ENCODE measurements at places on chromosomes 7 and 10.

- DNase-seq = no peak
Measured at GRCh38 chr7:434891-435629, 84.6 kb downstream of the PDGFA start.

GRCh38 chr7:40192036-40192435 is 57.2 kb downstream of the SUGCT start:
- peak; percentile 87 for DNase-seq

DNA sequence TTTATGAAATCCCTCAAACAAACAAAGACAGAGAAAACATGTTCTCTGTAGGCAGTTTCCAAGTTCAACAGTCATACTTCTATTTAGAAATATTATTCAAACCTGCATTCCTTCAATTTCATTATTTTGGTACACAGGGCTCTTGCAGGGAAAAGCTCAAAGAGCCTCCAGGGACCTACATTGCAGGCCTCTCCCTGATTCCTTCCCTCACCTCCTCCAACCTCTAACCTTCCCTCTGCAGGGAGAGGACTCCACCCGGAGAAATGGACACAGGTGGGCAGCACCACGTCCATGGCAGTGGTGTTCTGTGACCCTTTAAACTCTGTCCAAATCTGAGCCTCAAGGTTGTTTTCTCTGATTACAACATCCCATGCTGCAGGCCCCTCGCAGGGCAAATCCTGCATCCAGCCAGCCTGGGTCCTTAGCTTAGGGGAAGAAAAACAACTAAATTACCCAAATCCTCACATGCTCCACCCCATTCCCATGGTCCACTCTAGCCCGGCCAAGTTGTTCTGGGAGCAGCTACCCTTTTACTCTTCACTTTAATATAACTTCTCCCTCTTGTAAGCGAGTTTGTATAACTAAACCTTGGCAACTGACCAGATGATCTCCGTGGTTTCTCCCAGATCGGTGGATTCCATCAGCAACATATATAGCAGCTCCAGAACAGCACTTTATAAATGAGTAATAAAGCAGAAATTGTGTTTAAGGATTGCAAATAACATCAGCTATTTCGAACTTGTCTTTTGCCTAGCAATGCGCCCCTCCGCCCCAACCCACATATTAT is 129.8 kb downstream of the CUBN start:
- DNase-seq = peak; percentile 26

GRCh38 chr7:7803715-7804178 is 85.3 kb upstream of the RPA3 start:
- DNase-seq = no peak

GRCh38 chr10:20922451-20922850 is 25.3 kb upstream of the NEBL start:
- DNase-seq = no peak

DNA sequence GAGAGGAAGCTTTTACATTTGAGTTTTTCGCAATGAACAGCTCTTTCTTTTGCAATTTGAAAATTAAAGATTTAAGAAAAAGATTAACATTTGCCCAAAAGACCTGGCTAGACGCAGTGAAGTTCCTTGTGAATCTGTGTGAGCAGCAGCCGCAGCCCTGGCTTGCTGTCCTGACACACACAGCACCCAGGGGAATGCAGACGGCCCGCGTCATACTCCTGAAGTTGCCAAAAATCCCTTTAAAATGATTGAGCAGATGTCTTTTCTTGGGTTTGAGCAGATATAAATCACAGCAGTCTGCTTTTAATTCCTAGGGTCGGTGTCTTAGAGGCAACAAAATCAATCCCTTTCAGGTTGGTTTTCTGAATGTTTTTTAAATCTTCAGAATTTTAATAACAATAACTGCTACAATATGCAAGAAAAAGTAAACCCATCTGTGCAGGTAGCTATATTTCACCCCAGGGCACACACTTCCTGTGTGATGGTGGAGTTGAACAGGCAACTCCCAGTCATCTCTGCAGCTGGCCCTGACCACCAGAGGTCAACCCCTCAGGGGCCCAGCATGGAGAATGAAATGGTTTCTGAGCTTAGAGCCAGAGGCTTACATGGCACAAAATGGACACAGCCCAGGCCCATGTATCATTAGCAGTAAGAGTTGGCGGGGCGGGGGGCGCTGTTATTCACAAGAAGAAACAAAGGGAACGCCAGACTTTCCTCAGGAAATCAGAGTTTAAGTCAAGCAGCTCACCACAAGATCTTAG is 32.2 kb upstream of the TRIL start:
- peak; percentile 83 for DNase-seq

- no peak for DNase-seq
Measured at GRCh38 chr7:10571759-10572158, 401.9 kb upstream of the PHF14 start.

DNA sequence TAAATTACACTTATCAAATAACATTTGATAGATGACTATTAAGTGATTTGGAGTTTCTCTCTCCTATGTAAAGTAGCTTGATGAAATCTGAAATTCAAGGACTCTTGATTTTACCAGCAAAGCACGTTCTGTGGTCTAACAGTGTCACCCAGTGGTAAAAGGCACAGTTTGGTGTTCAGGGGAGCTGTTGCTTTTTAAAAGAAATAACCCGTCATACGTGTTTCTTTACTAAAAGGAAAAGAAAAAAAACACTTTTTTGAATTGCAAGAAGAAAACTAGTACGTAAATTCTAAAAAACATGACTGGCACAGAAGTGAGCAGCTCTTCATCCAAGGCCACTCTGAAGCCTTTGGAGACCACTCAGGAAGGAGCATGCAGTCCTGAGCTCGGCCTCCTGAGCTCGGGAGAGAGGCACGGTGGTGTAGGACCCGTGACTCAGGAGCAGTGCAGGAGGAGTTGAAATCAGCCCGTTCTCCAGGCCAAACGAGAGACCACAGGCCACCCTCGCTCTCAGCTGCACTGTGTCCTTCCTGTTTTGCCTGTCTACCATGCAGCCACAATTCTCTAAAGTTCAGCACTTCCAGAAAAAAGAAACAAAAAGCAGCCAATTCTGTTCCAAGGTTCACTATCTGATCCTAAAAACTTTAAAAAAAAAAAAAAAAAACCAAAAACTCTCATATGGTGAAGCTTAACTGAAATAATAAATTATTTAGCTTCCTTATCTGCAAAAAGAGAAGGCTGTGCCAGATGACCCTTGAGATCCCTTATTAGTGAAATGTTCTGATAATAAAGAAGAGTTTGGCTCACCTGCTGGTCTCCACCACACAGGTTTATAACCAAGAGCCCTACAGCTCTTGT is 212.6 kb upstream of the FRMD4A start:
- peak; percentile 20 for DNase-seq

- DNase-seq = no peak
Measured at GRCh38 chr10:36533316-36533715, 592.1 kb upstream of the ANKRD30A start.

DNA sequence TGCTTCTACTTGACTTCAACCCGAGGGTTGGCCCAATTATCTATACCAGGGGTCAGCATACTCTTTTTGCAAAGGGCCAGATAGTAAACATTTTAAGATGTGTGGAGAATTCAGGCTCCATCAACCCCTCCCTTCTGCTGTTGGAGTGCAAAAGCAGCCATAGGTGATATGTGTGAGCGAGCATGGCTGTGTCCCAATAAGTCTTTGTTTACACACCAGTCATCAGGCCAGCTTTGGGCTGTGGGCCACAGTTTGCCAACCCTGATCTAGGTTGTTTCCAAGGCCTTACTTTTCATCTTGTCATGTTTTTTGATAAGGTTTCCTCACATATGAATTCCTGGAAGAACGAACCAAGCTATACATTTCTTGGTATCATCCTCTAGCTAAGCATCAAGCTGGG is 136.9 kb upstream of the VIPR2 start:
- DNase-seq = no peak
